CD4-positive, CD25-positive, alpha-beta regulatory T cell (primary cell): ENCODE measurements at places on chromosomes 7 and 10. TPM values are rescaled to one million over a fixed set of nuclear protein-coding genes. Genes with fewer than 3 reads are reported as not detected.

The LBX1 gene
- polyA plus RNA-seq = not detected

- no peak for DNase-seq
Measured at GRCh38 chr7:30776971-30777370, 5.8 kb downstream of the MINDY4 start.

DNA sequence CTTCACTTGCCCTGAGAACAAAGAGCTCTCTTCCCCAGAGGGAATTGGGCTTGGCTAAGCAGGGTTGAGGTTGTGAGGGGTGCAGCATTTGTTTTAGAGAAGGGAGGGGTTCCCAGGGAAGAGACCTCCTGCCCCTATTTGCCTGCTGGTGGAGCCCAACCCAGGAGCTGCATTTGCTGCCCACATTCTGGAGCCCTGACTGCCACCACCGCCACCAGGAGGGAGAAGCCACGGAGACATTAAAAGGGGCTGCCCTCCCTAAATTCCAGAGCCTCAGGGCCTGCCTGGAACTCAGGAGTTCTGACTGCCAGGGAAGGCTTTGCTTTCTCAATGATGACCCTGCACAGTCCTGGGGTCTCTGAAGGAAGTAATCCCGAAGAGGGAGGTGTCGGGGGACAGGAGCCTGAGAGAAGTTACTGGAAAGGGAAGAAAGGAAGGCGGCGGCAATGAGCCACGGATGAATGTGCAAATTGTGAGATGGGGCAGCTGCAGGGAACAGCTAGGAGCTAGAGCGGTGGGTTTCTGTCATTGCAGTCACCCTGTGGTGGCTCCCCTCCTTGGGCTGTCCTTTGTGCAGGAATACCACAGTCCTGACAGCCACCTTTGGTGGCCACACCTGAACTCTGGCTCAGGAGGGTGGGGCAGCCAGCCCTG is 51.3 kb downstream of the NEURL1 start:
- DNase-seq = no peak

The SPDYE1 gene
- 0.15 TPM for polyA plus RNA-seq
